ENCODE measurements at places on chromosomes 2 and 18.

DNA sequence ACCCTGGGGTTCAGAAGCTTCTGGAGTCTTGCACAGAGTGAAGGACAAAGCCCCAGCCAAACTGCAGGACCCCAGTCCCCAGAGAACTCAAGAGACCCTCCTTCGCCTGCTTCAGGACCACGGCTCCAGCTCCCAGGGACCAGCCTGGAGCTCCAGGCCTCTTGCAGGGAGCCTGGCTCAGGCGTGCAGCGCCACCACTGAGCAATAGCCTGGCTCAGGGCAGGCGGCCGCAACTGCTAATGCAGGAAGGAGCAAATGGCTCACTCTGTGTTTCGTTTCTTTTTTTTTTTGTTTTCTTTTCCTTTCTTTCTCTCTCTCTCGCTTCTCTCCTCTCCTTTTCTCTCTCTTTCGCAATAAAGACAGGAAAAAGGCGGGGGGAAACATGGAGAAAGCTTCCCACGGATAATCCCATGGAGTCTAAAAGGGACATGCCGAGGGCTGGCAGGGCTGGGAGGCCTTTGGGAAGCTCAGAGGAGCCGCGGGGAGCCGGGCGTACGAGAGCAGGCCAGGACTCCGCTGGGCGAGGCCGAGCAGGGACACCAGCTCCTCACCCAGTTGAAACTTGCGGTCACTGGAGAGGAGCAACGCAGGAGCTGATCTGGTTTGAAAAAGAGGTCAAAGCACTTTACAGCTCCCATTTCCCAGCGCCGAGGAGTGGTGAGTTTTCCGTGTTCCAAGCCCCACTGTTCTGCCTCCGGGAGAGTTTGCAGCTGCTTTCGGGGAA lies 244.8 kb downstream of the TWIST2 start:
- H3K4me1 ChIP-seq: no peaks in the 10 kb centered on the region
- DNase-seq: no peak
- H3K27ac ChIP-seq: no peak overlapping the region
- H3K27me3 ChIP-seq: no peaks in the 10 kb centered on the region

DNA sequence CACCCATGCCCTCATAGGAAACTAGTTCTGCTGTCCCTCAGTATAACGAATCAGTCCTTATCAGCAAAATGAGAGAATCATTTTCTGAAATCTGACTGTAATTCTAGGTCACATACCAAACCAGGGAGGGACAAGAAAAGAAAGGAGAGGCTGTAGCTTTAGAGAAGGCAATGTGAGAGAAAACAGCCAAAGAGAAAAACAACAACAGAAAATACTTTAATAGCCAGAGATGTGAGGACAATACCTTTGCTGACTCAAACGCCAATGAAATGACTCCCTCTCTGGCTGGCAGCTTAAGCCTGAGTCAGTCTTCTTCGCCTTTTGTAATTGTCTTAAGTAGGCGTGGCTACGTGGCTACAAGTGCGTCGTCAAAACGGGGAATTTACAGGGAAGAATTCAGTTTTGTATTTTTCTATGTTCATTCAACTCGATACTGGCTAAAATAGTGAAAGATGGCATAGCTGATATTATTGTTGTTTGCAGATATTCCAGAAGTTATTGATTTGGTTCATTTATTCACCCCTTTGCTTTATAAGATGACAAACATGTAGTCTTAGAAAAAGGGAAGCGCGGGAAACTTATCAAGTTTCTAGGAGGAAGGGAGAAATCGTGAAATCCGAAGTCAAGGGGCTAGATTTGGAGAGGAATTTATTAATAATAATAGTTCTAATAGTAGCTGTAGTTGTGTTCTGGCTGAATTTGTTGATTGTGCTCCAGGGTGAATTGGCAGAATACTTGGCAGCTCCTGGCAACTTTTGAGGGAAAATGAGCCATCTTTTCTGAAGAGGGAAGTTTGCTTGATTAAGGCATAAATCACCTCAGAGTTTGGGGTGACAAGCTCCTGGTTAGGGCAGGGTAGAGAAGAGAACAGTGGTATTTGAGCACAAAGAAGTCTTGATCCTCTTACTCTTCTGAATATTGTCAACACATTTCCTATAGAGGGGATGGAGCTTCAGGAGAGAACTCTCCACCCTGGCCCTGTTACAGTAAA lies at the start of gene IL1A:
Gene IL1A (minus strand): TSS at position 295 of the 991 bp plus-strand sequence. CDS start 723 bp downstream, outside the sequence.
- peak within 1 kb of the TSS; percentile 35 for H3K4me3 ChIP-seq
- no peaks in the 10 kb centered on the region for H3K27me3 ChIP-seq
- H3K36me3 ChIP-seq: no peaks in the 10 kb centered on the region

- no peaks in the 10 kb centered on the region for H3K4me1 ChIP-seq
- no peak overlapping the region for H3K27ac ChIP-seq
- no peak for DNase-seq
- no peak overlapping the region for H3K4me3 ChIP-seq
- H3K27me3 ChIP-seq: no peaks in the 10 kb centered on the region
Measured at GRCh38 chr2:15818318-15818753, 122.0 kb upstream of the MYCN start.

GRCh38 chr2:226835420-226835795 lies 446 bp upstream of the RHBDD1 start:
- no peaks in the 10 kb centered on the region for H3K36me3 ChIP-seq
- peak overlapping the region; percentile 90 for H3K4me3 ChIP-seq
- H3K27ac ChIP-seq: peak overlapping the region; percentile 96
- no peak for DNase-seq
- H3K27me3 ChIP-seq: no peaks in the 10 kb centered on the region
- peaks cover 10% of the 10 kb centered on the region for H3K4me1 ChIP-seq

DNA sequence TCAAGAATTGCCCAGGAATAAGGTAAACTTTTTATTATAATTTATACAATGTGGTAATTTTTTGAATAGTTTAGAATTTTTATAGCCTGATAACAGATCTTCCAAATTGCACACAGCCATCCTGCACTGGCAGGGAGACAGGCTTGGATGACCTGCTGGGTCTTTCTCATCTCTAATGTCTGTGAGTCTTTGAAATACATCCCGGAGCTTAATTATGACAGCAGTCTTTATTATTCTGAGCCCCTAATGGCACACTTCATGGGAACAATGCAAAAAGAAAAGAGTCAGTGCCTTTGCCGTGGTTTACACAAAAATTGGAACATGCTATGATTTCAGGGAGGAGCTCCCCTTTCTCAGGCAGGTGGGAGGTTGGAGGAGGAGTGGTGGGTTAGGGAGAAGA lies 71.0 kb downstream of the TMEM182 start:
- no peaks in the 10 kb centered on the region for H3K27me3 ChIP-seq
- no peak overlapping the region for H3K4me3 ChIP-seq
- H3K36me3 ChIP-seq: no peaks in the 10 kb centered on the region
- no peak for DNase-seq
- H3K27ac ChIP-seq: no peak overlapping the region

GRCh38 chr2:238925816-238926521 lies 78.1 kb downstream of the TWIST2 start:
- no peak overlapping the region for H3K4me3 ChIP-seq
- DNase-seq: no peak
- no peaks in the 10 kb centered on the region for H3K36me3 ChIP-seq
- no peaks in the 10 kb centered on the region for H3K27me3 ChIP-seq

- peaks cover 13% of the 10 kb centered on the region for H3K4me1 ChIP-seq
- no peak overlapping the region for H3K4me3 ChIP-seq
- no peak overlapping the region for H3K27ac ChIP-seq
- no peak for DNase-seq
- H3K27me3 ChIP-seq: peaks cover 2% of the 10 kb centered on the region
Measured at GRCh38 chr18:46675112-46675511, 18.1 kb upstream of the LOXHD1 start.

GRCh38 chr2:177171418-177171865 lies 41.2 kb upstream of the HNRNPA3 start:
- DNase-seq: peak; percentile 10
- H3K27ac ChIP-seq: no peak overlapping the region
- no peaks in the 10 kb centered on the region for H3K27me3 ChIP-seq
- no peak overlapping the region for H3K4me3 ChIP-seq
- no peaks in the 10 kb centered on the region for H3K36me3 ChIP-seq
- peaks cover 24% of the 10 kb centered on the region for H3K4me1 ChIP-seq

GRCh38 chr2:24456599-24457556 lies 34.2 kb upstream of the NCOA1 start:
- no peaks in the 10 kb centered on the region for H3K27me3 ChIP-seq
- H3K4me3 ChIP-seq: no peak overlapping the region
- DNase-seq: peak; percentile 73
- peaks cover 13% of the 10 kb centered on the region for H3K4me1 ChIP-seq
- H3K27ac ChIP-seq: no peak overlapping the region

GRCh38 chr2:172465417-172466334 lies 38.3 kb downstream of the ITGA6 start:
- no peaks in the 10 kb centered on the region for H3K27me3 ChIP-seq
- H3K27ac ChIP-seq: no peak overlapping the region
- peak; percentile 58 for DNase-seq
- no peaks in the 10 kb centered on the region for H3K36me3 ChIP-seq
- H3K4me1 ChIP-seq: peaks cover 4% of the 10 kb centered on the region

DNA sequence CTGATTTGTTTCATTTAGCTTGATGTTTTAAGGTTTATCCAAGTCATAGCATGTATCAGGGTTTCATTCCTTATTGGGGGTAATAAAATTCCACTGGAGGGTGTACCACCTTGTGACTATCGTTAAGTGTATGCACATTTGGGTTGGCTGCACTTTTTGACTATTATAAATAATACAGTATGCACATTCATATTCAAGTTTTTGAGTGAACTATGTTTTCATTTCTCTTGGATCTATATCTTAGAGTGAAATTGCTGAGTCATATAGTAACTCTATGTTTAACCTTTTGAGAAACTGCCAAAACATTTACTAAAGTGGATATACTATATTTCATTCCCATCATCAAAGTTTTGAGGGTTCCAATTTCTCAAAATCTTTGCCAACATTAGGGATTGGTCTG lies 952.7 kb downstream of the TDRD15 start:
- no peaks in the 10 kb centered on the region for H3K36me3 ChIP-seq
- H3K4me1 ChIP-seq: no peaks in the 10 kb centered on the region
- no peak overlapping the region for H3K27ac ChIP-seq
- no peaks in the 10 kb centered on the region for H3K27me3 ChIP-seq
- H3K4me3 ChIP-seq: no peak overlapping the region
- no peak for DNase-seq

GRCh38 chr2:48707466-48707865 lies 48.1 kb downstream of the LHCGR start:
- no peaks in the 10 kb centered on the region for H3K4me1 ChIP-seq
- H3K27me3 ChIP-seq: no peaks in the 10 kb centered on the region
- no peak for DNase-seq
- H3K27ac ChIP-seq: no peak overlapping the region
- no peaks in the 10 kb centered on the region for H3K36me3 ChIP-seq

DNA sequence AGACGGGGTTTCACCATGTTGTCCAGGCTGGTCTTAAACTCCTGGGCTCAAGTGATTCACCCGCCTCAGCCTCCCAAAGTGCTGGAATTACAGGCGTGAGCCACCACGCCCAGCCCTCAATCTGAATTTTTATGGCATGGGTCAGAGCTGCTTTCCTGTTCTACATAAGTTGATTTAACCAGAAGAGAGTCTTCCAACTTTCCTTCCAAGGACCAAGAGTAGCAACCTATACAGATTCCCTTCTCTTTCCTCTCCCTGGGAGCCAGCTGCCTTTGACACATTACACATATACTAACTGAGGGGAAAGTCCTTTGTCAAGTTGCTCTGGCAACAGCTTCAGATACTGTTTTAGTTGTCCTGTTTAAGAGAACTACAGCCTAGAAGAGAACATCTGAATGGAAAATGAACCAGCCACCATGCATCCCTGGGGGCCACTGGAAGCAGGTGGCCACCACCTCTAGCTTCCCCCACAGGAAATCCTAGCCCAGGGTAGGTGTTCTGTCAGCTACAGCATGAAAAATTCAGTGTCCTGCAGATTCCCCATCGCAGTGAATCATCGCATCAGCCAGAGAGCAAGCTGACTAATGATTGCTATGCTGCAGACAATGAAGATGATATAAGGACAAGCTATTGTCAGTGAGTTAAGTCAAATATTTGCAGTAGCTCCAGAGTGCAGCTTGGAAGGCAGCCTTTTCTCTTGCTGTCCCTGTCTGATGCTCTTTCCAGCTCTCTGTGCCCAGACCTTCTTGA lies 62.9 kb downstream of the POMC start:
- H3K27me3 ChIP-seq: no peaks in the 10 kb centered on the region
- H3K27ac ChIP-seq: no peak overlapping the region
- DNase-seq: peak; percentile 54
- peaks cover 14% of the 10 kb centered on the region for H3K4me1 ChIP-seq
- no peak overlapping the region for H3K4me3 ChIP-seq

- no peak overlapping the region for H3K27ac ChIP-seq
- no peak for DNase-seq
- H3K27me3 ChIP-seq: no peaks in the 10 kb centered on the region
- H3K4me1 ChIP-seq: no peaks in the 10 kb centered on the region
- no peaks in the 10 kb centered on the region for H3K36me3 ChIP-seq
Measured at GRCh38 chr2:240419723-240420122, 15.7 kb upstream of the GPC1 start.

DNA sequence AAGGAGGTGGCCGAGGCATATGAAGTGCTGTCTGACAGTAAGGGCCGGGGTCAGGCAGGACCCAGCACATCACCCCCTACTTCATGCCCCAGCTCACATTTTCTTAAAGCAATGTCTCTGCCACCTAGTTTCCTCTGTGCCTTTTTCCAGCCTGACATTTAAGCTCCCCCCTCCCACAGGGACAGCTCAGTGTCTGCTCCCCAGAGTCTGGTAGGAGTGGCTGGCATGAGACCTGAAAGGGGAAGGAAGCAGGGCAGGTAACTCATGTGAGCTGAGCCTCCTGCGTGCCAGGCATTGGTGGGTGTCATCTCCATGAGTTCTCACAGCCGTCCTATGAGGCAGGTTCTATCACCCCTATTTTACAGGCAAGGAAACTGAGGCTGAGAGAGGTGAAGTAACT lies 1.5 kb downstream of the DNAJB2 start:
- H3K36me3 ChIP-seq: no peaks in the 10 kb centered on the region
- H3K4me3 ChIP-seq: no peak overlapping the region

- H3K27me3 ChIP-seq: no peaks in the 10 kb centered on the region
- H3K27ac ChIP-seq: no peak overlapping the region
Measured at GRCh38 chr2:70103531-70104061, 16.3 kb downstream of the PCBP1 start.

- H3K36me3 ChIP-seq: no peaks in the 10 kb centered on the region
- no peak overlapping the region for H3K4me3 ChIP-seq
- no peak for DNase-seq
- no peak overlapping the region for H3K27ac ChIP-seq
Measured at GRCh38 chr2:133265432-133265949, 302.8 kb downstream of the NCKAP5 start.

- H3K27ac ChIP-seq: no peak overlapping the region
- peaks cover 30% of the 10 kb centered on the region for H3K4me1 ChIP-seq
- H3K4me3 ChIP-seq: no peak overlapping the region
- H3K36me3 ChIP-seq: no peaks in the 10 kb centered on the region
Measured at GRCh38 chr18:48534364-48534763, 4.5 kb upstream of the CTIF start.

- no peaks in the 10 kb centered on the region for H3K36me3 ChIP-seq
- H3K27me3 ChIP-seq: peaks cover 41% of the 10 kb centered on the region
- peak; percentile 74 for DNase-seq
- H3K4me3 ChIP-seq: no peak overlapping the region
- H3K4me1 ChIP-seq: peaks cover 16% of the 10 kb centered on the region
- no peak overlapping the region for H3K27ac ChIP-seq
Measured at GRCh38 chr2:23497063-23497462, 112.1 kb downstream of the KLHL29 start.

Measured in astrocyte (in vitro differentiated cells and primary cell).